ENCODE measurements at places on chromosomes 1 and 21.
A peak's percentile ranks its signal among the peaks of the same experiment; 100 is the strongest.

- DNase-seq = no peak
Measured at GRCh38 chr21:41472753-41473548, 35.0 kb downstream of the TMPRSS2 start.

DNA sequence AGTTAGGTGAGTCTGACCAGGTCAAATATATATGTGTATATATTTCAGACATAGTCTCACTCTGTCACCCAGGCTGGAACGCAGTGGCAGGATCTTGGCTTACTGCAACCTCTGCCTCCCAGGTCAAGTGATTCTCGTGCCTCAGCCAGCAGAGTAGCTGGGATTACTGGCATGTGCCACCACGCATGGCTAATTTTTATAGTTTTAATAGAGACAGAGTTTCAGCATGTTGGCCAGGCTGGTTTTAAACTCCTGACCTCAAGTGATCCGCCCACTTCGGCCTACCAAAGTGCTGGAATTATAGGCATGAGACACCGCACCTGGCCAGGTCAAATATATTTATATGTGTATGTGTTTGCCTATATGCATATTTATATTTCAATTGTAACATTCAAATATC is 581.5 kb upstream of the B3GALT2 start:
- no peak for DNase-seq

GRCh38 chr1:154386643-154387352 is 18.3 kb upstream of the IL6R start:
- DNase-seq = no peak

- no peak for DNase-seq
Measured at GRCh38 chr1:60427701-60428100, 354.1 kb upstream of the C1orf87 start.

DNA sequence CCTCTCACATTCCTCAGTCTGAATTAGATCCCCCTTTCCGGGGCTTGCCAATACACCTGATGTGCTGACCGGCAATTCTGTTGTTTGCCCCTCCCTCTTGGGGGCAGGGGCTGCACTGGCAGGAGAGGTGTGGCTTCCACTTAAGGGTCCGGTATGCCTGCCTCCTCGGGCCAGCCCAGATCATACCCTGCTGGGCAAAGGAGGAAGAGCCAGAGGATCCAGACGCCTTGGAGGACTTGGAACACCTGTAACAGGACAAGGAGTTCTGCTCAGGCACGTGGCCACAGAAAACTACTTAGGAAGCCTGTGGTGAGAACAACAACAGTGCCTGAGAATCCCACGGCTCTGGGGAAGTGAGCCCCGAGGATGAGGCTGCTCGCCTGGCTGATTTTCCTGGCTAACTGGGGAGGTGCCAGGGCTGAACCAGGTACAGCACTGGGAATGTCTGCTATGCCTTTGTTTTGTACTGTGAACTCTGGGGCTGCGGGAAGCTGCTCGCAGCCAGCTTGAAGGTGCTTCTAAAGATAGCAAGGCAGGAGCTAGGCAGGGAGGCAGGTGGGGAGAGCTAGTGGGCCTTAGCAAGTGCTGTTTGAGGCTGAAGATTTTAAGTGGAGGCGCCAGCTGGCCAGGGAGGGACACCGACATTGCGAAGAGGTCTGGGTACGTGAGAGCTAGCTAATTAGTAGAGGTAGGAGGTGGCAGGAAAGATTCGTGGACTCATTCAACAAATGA is at the start of gene SMPDL3B:
TSS of gene SMPDL3B (plus strand) at position 183 of the 732 bp plus-strand sequence. CDS start at position 367, 184 bp downstream.
- peak; percentile 32 for DNase-seq

GRCh38 chr21:42174173-42174572 is 44.8 kb upstream of the ABCG1 start:
- DNase-seq = no peak
